H4 (cell line): ENCODE measurements at places on chromosomes 7 and 10.

- DNase-seq, result no peak
Measured at GRCh38 chr7:128240696-128241386, at the start of gene LEP. Gene LEP (plus strand): TSS chr7:128241278. CDS start chr7:128252019, 10,741 bp downstream.

DNA sequence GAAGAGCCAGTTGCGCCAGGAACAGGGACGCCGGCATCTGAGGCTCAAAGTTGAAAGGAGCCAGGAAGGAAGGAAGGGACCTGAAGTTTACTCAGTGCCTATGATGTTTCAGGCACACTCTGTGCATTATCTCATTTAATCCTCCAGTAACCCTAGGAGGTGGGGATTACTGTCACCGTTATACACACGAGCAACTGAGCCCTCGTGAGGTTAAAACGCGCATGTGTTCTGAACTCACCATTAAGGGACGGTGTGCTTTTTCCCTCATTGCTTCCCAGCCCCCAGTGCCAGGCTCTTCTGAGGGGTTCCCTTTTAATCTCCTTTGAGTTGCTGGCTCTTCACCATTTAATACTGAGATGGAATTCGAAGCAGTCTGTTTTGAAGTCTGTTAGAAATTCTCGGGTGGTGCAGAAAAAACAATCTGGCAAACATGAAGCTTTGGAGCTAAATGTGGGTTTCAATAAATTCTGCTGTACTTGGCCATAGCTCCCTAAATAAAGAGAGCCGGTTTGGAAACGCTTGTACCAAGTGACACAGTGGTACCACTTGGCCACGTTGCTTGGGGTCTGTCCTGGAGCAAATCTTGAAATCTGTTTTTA, 102.2 kb downstream of the TAX1BP1 start:
- DNase-seq, result no peak

DNA sequence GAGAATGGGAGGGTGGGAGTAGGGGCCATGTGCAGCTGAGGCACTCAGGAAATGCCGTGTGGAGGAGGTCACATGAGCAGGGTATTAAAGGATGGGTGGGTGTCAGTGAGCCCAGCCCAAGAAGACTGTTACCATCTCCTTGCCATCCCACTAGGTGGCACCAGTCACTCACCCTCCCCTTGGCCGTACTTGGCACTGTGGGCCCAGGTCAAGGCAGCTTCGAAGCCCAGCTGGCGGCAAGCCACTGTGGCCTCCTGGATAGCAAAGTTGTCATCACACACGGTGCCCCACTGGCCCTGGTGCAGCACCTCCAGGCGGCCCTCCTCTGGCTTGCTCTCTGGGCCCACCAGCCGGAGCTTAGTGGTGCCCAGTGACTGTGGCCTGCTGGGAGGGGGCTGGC, 5.4 kb downstream of the LOXL4 start:
- DNase-seq, result peak; percentile 49

- no peak for DNase-seq
Measured at GRCh38 chr10:116899626-116900025, 50.3 kb downstream of the ENO4 start.

GRCh38 chr10:60331886-60332285, 57.8 kb downstream of the ANK3 start:
- DNase-seq, result no peak

GRCh38 chr10:8912108-8912507, 857.6 kb downstream of the GATA3 start:
- no peak for DNase-seq

DNA sequence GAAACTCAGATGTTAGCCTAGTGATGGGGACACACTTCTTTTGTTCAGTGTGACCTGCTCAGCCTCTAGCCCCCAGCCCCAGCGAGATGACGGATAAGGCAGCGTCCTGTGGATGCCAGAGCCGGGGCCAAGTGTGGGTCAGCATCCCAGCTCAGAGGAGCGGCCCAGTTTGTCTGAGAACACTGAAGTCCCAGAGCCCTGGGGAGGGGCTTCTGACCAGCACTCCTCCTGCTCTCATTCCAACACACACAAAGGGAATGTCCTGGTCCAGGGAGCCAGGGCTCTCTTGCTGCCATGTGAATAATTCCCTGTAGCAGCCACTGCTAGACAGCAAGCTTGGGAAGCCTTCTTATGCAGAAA, 4.5 kb upstream of the ATP6V0E2 start:
- no peak for DNase-seq

GRCh38 chr7:595621-596010, 76.0 kb upstream of the PDGFA start:
- no peak for DNase-seq

DNA sequence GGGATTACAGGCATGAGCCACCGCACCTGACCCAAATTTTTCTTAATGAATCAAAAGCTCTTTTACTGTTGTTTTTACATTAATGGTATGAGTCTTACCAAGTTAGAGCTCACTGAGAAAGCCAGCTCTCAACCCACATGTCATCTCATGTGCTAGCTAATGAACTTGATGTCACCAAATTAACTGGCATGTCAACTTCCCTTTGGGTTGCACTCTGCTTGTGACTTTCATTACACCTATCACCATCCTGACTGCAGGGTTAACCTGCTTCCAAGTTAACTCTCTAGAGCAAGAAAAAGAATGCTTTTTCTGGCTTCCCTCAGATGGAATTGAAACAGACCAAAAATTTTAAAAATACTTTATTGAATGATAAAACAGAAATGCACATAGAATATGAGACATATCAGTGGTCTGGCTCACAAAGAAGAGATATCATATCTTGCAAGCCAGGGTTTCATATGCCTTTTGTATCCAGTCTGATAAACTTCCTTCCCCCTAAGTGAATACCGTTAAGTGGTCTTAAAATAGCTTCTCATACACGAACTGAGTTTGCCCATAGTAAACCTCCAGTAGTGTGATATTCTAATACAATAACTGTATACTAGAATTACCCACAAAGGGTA, 42.9 kb upstream of the TRIM24 start:
- DNase-seq, result no peak

DNA sequence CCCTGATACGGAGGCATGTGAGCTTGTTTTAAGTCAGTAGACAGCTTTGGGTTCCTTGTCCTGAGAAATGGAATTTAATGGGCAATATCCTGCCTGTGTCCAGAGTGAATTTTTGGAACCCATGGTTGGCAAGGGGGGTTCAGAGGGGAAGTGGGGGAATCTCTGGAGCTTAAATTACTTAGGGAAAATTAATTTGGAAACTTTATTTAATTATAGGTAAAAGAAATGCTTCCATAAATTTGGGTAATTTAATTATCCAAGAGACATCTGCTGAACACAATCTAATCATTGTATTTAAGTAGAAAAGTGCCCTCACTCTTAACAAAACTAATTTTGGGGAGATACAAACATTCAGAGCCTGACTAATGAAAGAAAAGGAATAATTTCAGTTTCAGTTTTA, 99.7 kb downstream of the PLXNA4 start:
- DNase-seq, result no peak

DNA sequence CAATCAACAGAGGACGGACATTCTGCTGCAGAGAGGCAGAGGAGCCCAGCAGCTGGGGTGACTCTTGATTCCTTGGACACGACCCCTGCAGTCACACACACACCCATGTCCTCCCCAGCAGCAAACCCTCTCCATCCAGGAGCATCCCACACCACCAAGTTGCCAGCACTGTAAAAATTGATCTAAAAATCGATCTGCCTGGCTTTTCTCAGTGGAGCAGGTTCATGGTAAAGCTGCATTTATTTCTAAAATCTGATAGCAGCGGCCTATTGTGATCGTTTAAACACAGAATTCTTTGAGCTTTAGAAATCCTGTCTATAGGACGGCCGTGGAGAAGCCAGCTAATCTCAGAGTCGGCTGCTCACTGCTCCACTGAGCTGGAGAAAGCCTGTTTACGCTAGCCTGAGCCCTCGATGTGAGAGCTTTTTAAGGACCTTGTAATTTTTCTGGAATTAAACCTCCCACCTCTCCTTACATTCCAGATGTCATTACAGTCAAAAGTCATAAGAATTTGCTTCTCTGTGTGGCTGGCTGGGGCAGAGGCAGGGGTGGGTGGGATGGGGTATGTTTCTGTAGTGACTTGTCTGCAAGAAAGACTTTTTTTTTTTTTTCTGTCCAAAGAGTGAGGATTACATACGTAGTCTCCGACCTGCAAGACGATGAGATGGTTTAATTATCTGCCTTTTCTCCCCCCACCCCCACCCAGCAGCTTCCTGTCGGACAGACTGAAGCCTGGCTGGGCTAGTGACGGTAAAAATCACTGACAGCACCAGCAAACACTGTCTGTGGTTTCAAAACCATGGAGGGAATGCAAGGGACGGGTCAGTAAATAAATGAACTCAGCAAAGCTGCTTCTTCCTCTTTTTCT, 31.6 kb downstream of the TRIM8 start:
- DNase-seq, result peak; percentile 78

DNA sequence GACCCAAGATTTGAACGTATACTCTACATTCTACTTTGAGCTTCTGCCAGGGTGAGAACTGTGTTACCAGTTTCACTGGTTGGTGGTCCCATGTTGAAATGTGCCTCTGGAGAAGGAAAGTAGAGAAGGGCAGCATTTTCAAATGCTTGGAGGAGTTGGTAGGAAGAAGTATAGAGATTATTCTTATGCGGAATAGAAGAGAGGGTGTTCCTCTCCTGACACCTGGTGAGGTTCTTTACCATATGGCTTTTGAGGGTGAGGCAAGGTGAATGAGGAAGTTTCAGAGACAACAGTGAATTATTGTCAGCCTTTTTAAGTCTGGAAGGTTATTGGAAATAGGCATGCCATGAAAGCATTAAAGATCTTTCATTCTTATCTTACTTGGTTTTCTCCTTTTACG, 34.3 kb downstream of the R3HCC1L start:
- DNase-seq, result no peak

- DNase-seq, result no peak
Measured at GRCh38 chr10:123327450-123327849, 173.2 kb downstream of the BUB3 start.

- peak; percentile 13 for DNase-seq
Measured at GRCh38 chr7:29647020-29647654, 83.5 kb downstream of the PRR15 start.

DNA sequence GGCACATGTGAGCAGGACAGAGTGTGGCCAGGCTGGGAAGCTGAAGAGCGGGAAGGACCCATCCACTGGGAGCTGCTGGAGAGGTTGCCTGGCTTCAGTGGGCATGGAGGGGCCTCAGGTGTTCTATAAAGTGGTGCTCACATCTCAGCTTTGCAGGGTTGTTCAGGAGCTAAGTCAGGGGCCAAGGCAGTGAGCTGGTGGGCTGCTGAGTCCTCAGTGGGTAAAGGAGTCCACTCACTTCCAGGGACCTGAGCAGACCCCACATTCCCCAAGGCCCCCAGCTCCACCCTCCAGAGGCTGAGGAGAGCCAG, 28.8 kb upstream of the C10orf53 start:
- no peak for DNase-seq

DNA sequence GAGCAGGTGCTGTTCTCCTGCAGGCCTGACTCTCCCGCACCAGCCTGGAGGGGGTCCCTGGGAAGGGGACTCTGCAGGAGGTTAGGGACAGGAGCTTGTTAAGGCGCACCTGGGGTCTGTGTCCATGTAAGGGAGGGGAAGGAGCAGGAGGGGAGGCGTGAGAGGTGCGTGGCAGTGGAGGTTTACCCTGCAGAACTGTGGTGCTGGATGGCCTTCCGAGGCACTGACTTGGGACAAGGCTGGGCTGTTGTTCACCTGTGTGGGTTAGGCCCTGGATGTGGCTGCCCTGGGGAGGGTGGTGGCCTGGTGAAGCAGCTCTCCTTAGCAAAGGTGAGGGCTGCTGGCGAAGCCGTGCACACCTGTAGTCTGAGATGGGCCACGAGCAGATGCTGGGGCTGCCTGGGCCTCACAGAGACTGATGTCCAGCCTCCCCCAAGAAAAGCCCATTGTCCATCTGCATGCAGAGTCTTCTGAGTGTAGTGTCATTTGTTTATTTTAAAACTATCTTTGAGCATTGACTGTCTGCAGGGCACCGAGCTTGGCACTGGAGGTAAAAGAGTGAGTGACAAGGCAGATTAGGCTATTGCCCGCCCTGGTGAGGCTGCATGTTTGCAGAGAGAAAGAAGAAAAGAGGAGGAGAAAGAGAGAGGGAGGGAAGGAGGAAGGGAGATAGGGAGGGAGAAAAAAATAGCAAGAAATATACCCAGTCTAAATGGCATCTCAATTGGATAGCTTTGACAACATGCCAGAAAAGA, 225.3 kb downstream of the GLRX3 start:
- no peak for DNase-seq

GRCh38 chr7:43584195-43584586, 1.3 kb downstream of the STK17A start:
- DNase-seq, result peak; percentile 81

DNA sequence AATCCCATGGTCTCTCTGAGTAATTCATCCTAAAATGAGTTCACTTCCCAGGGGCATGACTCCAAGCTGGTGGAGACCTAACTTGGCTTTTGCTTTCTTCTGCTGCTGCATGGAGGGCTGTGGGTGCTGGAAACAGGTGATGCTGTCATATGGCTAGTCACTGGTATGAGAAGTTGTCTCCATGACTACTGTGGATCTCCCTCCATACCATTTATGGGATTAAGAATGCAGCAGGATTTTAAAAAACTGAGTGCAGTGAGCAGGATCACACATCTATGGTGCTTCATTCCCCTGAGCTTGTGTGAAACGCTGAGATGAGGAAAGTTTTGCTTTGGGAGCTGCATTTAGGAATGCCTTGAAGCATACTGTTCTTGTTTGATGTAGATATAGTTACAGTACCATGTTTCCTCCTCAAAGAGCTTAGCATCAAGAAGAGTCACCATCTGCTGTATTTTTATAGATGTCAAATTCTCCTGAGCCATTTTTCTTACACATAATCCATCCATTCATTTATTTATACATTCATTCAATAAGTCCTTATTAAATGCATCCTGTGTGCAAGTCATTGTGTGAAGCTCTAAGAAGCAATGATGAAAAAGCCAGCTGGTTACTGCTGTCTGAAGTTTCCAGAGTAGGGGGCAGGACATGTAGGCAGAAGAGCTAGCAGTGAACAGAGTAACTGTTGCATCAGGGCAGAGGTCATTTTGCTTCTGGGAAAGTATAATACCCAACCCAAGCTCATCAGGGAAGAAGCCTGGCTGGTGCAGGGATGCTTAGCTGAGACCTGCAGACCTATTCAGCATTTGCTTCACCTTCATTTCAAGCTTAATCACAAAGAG, 534.8 kb downstream of the AUTS2 start:
- peak; percentile 27 for DNase-seq

DNA sequence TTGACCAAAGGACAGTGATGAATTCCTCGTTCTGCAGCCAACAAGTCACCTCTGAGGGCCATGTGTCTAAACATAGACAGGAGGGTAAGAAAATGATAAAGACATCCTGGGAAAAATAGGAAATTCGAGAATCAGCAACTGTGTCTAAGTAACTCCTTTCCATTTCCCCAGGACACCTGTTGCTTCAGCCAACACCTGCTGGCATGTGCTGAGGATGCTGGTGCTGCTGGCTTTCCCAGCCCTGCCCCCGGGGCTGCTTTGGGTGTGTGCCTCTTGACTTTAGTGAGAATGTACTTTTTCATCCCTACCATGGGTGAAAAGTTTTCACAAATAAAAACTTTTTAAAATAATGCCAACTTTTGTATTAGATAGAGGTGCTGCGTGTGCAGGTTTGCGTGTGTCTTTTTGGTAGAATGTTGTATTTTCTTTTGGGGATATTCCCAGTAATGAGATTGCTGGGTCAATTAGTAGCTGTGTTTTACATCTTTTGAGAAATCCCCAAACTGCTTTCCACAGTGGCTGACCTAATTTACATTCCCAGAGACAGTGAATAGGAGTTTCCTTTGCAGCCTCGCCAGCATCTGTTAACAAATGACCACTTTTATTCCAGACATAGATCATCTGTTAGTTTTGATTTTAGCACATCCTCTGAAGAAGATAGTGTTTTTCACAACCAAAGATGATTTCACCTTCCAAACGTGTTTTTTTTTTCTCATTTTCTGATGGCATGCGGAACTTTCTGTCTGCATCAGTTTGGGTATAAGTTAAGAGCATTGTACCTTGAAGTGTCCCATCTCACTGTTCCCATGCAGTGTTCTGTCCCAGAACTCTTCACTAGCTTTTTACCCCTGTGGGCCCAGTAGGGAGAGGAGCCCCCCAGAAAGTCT, 104.2 kb upstream of the ACBD5 start:
- no peak for DNase-seq
